ENCODE measurements at places on chromosomes 1 and 21.

- DNase-seq = no peak
Measured at GRCh38 chr1:116740746-116741145, 13.5 kb upstream of the CD2 start.

DNA sequence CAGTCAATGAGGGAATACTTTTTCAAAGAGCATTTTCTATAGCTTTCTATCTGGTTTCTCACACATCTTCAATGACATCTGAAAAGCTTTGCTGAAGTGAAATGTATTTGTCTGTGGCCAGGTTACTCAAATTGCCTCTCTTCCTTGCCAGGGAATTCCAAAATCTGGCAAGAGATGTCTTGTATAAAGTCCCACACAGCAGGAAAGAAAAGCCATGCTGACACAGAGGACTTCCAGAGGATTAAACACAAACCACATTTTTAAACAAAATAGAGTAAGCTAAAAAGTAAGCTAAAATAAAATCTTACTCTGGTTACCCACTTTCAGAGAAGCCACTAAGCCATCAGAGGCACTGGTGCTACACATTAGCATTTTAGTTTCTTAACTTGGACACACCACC lies 93.1 kb upstream of the BCAR3 start:
- no peak for DNase-seq

DNA sequence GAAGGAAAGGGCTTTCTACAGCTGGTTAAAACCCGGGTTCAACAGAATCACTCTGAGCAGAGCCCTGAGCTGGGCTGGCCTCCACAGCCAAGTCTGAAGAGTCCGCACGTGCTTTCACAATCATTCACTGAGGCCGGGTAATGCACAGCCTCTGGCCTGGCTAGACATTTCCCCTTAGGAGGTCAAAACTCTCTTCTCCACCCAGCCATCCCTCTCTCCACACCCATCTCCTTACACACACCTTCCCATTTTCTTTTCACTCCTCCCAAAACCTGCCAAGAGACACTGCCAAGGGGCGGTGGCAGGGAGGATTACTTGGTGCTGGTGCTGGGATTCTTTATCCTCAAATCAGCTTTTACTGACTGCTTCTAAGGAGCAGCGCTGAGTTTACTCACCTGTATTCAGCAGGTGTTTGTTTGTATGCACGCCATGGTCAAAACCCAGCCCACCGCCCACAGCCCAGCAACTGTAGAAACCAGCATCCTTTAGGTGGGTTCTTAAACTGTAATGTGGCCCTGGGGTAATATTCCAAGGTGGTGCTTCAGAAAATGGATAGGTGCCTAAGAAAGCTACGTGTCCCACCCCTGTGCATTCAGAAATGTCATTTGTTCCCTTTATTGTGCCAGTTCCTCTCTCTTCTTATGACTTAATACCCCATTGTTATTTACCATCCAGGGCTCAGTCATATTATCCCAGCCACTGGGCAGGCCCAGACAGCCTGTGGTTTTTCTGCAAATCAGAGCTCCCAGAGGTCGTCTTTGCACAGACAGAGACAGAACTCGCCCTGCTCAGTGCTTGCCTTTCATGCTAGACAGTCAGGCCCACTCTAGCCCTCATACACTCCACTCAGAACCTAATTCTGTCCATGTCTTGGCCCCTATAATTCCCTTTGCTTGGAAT lies 80.2 kb downstream of the ADSS2 start:
- DNase-seq = no peak

GRCh38 chr1:57989877-57990276 lies 556.6 kb downstream of the OMA1 start:
- DNase-seq = no peak

DNA sequence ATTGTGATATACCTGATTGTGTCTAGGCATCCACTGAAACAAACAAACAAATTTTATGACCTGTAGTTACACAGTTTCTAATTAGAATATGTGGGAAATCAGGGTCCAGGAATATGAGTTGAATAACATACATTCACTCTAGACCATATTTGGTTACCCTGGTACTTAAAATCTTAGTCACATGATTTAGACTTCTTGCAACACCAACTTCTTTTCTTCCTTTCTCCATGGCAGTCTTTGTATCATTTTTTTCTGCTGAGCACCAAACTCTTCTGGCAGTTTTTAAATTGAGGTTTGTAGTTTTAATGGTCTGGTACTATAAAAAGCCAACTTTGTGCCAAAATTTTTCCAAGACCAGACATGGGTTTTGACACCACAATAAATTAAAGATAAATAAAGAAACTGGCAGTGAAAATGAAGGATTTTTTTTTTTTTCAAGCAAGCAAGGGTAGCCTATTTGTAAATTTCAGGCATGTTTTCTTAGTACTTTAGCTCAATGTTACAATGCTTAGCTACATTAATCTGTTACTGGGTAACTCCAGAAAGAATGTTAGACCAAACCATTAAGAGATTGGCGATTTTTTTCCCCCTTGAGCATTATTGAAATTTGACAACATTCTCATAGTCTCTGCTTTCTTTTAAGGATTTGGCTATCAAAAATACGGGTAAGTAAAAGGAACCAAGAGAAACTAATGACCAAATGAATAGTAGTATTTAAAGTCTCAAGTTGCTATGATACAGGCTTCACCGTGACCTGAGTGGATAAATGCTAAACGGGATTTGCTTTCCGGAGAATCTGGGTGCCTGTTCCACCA lies 108.5 kb downstream of the NFIA start:
- DNase-seq = no peak

GRCh38 chr1:220283625-220284024 lies 11.4 kb upstream of the RAB3GAP2 start:
- no peak for DNase-seq

DNA sequence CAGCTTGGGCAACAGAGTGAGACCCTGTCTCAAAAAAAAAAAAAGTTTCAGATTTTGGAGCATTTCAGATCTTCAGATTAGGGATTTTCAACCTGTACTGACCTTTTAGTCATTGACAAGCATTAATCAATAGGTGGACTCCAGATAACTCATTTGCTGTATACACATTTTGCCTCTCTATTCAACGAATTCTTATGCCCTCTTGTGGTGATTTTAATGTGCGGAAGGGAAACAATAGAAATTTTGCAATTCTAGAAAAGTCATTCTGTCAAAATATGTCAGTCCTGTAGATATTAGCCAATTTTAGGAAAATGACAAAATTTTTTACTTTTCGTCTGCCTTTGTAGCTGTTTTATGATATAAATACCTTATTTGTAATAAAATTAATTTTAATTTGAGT lies 11.6 kb upstream of the OR2G2 start:
- DNase-seq = no peak

DNA sequence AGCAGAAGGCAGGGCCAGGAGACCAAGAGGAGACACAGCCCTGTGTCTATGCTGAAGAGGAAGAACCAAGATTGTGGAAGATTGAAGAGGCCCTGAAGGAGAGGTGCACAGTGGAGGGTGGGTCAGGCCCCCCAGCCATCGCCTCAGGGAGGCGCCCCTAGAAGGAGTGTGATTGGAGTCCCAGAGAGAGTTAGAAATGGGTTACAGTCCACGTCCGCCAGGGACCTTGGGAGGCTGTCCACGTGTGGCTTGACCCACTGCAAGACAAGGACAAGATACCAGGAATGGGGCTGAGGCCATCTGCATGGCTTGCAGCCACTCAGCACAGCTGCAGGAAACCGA lies 375.1 kb downstream of the NPHP4 start:
- no peak for DNase-seq

DNA sequence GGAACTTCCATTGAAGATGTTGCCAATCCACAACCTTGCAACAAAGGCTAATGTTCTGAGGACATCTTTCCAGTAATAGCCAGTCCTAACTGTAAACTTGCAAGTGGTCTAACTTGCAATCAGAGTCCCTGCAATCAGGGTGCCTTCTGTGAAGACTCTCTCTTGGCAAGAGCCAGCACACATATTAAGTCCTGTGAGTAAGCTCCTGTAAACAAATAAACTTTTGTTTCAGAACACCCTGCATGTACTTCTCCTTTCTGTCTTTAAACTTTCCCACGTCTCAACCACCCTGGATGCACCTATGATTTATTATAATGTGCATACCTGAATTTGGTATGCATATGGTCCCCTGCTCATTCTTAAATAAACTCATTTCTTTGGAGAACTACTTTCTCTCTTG lies 9.1 kb downstream of the GBP7 start:
- DNase-seq = no peak

- no peak for DNase-seq
Measured at GRCh38 chr1:56835657-56836056, 16.5 kb upstream of the FYB2 start.

- DNase-seq = no peak
Measured at GRCh38 chr1:55235722-55236121, 20.6 kb upstream of the USP24 start.

- DNase-seq = no peak
Measured at GRCh38 chr1:234597894-234598293, 12.1 kb downstream of the IRF2BP2 start.

GRCh38 chr1:2928366-2929325 lies 92.6 kb upstream of the ACTRT2 start:
- DNase-seq = no peak

GRCh38 chr21:32246571-32247140 lies 32.2 kb downstream of the MIS18A start:
- DNase-seq = no peak

All from stimulated activated CD8-positive, alpha-beta memory T cell treated with anti-CD3 and anti-CD28 coated beads, Interleukin-4, amount 100 ng/mL, for 4 hours (primary cell).